ENCODE measurements at places on chromosomes 11 and 22.

DNA sequence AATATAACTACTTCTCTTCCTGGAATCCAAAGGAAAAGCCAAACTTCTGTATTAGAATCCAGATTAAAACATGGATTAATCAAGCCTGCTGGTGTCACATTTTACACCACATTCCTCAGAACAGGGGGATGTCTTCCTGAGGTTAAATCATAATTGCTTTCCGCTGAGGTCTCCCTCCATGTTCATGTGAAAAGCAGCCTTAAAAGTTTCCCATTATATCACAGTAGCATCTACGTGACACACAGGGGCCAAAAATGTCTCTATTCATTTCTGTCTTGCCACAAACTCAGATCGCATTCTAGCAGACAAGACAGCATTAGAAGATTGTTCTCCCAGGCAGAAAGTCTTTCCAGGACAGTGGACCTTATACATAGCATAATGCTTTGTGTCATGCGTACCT is 788.7 kb downstream of the OPCML start:
- no peak for DNase-seq

DNA sequence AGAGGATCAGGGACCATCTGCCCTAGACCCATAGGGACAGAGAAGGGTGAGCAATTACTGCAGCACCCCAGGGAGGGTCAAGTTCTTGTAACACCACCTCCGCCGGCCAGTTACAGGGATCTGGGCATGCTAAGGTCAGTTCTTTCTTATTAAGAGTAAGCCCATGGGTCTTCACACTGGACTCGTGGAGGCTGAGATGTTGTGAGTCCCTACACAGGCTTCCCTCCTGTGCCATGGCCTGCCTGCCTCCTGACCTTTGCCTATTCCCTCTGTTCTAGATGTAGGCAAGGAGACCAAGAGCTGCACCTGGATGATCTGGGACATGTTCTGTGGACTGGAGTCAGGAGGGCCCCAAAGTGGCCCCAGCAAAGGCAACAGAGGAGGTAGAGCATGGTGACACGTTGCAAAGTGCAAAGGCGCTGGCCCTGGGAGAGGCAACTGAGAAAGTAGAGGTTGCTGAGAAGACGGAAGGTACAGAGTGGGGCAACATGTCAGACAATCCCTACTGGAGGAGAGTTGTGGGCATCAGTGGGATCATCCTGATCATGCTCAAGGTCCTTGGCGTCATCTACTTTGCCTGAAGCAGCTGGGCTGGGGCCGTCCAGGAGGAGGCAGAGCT is 16.3 kb upstream of the GNAZ start:
- DNase-seq, result no peak

GRCh38 chr22:17707526-17707925 is 66.7 kb downstream of the BID start:
- no peak for DNase-seq

- DNase-seq, result no peak
Observed at GRCh38 chr11:78359921-78360320, 57.7 kb downstream of the GAB2 start.

GRCh38 chr11:69828971-69829344 is 9.7 kb upstream of the FGF3 start:
- DNase-seq, result no peak

GRCh38 chr22:25362883-25363240 is 143.4 kb downstream of the CRYBB2 start:
- no peak for DNase-seq
